ENCODE measurements at places on chromosomes 11 and 22. TPM values are rescaled to one million over a fixed set of nuclear protein-coding genes. Genes with fewer than 3 reads are reported as not detected.

OR52B2 gene
- total RNA-seq: not detected

DDI1 gene
- not detected for total RNA-seq

CATSPER1 gene
- not detected for total RNA-seq

MYO7A gene
- total RNA-seq: 0.24 TPM

SLC43A1 gene
- 16.1 TPM for total RNA-seq

- DNase-seq: no peak
Observed at GRCh38 chr11:31815711-31816467, 4.8 kb upstream of the PAX6 start.

GRCh38 chr22:24950272-24950902, 2.1 kb upstream of the KIAA1671 start:
- DNase-seq: no peak

DNA sequence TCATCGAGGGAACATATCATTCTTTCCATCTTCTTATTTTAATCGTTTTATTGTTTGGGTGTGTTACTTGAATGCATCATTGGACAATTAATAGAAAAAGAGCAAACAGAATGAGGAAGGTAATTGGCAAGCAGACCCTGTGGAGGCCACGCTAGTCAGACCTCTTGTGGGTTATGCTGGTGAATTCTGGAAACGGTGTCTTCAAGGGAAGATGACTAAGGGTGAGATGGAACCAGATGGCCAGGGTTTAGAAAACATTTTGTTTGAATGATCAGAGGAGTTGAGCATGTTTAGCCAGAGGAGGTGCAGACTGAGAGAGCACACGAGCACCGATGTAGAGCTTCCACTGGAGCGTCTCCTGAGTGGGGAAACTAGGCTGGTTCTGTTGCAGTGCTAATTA, 8.5 kb downstream of the ST14 start:
- no peak for DNase-seq

GRCh38 chr11:64722141-64723065, 594 bp downstream of the NRXN2 start:
- DNase-seq: no peak

GRCh38 chr11:117829369-117829725, 4.8 kb upstream of the FXYD2 start:
- no peak for DNase-seq

DNA sequence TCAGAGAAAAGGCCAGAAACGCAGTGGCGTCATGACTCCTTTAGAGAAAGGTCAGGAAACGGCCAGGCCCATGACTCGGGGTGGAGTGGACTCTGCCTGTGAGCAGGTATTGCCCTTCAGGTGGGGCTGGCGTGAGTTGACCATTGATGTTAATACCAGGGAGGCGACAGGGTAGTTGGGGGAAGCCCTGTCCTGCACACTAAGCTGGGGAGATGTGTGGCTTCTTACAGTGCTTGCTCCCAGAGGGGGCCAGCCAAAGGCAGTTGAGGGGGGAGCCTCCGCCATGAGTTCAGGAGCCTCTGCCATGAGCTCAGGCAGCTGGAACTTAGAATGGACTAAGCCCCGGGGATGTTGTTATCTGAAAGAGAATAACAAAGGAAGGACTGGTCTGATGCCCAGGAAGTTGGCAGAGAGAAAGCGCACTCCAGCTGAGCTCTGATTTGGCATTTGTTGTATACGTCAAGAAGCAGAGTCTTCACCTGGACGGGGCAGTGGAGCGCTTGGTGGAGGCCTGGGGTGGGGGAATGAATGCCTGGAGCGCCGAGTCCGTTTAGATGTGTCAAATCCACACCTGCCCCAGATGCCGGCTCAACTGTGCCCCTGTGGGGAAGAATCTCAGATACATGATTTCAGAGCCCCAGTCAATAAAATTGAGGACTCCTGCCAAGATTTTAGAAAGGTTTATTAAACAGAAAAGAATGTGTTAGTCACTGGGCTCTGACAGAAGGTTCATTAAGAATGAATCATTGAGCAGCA, 222.5 kb downstream of the TBC1D22A start:
- no peak for DNase-seq

DNA sequence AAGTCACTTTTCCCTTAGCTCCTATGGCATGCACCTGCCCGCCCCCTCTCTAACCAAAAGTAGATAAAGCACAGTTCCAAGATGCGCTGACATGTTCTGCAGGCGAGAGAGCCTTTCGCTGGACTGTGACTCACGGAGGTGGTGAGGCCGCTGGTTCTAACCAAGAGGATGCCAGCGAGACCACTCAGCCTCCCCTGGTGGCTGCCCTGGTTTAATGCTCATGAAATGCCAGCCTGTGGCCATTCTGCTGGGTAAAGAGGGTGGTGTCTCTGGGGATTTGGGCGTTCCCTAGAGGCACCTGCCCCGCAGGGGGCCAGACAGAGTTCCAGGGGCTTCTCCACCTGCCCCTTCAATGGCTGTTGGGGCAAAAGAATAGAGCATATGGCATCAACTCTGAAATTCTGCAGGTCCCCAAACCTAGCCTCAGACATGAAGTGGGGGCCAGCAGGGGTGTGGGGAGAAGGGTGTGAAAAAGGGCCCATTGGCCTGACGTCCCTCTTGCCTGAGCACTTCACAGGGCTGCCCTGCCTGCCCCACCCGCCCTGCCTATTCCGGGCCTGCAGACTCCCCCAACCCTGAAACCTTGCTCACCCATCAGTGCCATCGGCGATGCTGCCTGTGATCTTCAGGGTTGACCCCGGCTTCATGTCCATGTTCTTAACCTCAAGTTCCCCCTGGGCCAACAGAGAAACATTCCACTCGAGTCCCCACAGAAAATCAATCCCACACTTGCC, 8.5 kb downstream of the LGALS2 start:
- no peak for DNase-seq

- DNase-seq: no peak
Observed at GRCh38 chr11:67278135-67278938, 10.8 kb upstream of the ANKRD13D start.

GRCh38 chr11:75380716-75381420, 18.4 kb upstream of the RPS3 start:
- DNase-seq: no peak

Measured in GM12878 (cell line).